ENCODE measurements at places on chromosomes 7 and 10.
A peak's percentile ranks its signal among the peaks of the same experiment; 100 is the strongest.

DNA sequence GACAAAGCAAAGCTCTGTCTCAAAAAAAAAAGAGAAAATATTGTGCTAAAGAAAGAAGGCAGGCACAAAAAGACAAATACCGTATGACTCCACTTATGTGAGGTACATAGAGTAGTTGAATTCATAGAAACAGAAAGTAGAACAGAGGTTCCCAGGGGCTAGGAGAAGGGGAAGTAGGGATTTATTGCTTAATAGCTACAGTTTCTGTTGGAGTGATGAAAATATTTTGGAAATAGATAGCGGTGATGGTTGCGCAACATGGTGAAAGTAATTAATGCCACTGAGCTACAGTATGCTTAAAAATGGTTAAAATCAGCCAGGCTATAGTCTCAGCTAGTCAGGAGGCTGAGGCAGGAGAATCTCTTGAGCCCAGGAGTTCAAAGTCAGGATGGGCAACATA lies 18.5 kb upstream of the NPFFR1 start:
- DNase-seq = no peak

DNA sequence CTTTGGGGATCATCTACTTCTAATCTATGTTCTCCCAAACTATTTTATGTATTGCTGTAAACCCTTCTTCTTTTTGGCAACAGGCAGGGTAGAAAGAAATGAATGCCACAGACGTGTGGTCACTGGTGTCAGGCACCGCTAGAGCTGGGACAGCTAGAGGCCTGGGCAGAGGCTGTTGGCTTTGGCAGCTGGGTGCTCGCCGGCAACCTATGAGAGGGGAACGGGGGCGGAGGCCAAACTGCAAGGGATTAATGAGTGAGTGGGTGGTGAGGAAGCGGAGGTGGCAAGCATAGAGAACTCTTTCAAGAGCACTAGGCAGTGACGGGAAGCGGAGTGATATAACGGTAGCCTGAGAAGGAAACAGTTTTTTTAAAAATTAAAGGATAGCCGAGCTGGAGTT lies 78.5 kb downstream of the CREB5 start:
- DNase-seq = no peak

GRCh38 chr10:79158402-79159097 lies 89.8 kb downstream of the ZMIZ1 start:
- DNase-seq = no peak

GRCh38 chr7:117283371-117283770 lies 39.5 kb downstream of the WNT2 start:
- peak; percentile 5 for DNase-seq

- DNase-seq = no peak
Measured at GRCh38 chr10:52082307-52082706, 231.8 kb upstream of the DKK1 start.

DNA sequence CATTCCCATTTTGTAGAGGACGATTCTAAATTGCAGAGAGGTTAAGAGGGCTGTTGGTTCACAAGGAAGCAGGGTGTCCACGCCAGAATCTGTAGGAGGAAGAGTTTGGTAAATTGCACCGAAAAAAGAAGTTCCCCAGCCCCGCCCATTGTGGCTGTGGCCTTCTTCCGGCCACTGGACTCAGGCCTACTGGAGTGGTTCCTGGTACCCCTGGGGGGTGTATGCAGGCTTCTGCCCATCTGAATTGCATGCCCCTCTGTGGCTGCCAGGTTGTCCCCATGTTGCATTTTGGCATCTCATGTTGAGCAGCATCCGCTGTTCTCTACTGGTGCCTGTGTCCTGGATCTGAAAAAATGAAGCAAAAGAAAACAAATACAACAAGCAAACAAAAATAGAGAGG lies 234.2 kb downstream of the WDR11 start:
- no peak for DNase-seq

GRCh38 chr7:51973071-51973470 lies 656.5 kb upstream of the COBL start:
- DNase-seq = no peak

GRCh38 chr7:138898255-138898654 lies 82.9 kb downstream of the KIAA1549 start:
- DNase-seq = no peak

DNA sequence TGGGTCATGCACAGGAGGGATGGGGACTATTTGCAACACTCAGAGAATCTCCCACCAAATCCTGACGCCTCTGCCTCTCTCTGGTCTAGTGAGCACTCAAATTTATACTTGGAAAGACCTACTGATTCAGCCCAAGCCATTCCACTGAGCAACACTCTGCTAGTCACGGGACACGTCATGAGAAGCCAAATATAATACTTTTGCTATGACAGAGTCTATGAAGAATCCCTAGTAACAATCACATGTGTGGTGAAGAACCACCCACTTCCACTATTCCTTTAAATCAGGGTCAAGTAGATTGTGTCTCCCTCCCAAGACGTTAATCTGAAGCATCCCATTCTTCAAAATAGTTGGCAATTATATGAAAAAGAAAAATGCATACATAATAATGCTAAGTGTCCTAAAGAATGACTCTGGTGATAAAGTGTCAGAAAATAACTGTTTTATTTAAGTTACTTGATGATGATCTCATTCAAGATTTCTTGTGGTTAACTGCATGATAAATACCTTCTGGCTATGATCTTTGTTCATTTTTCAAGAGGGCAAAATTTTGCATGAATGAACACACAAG lies 28.5 kb downstream of the CHCHD3 start:
- no peak for DNase-seq

DNA sequence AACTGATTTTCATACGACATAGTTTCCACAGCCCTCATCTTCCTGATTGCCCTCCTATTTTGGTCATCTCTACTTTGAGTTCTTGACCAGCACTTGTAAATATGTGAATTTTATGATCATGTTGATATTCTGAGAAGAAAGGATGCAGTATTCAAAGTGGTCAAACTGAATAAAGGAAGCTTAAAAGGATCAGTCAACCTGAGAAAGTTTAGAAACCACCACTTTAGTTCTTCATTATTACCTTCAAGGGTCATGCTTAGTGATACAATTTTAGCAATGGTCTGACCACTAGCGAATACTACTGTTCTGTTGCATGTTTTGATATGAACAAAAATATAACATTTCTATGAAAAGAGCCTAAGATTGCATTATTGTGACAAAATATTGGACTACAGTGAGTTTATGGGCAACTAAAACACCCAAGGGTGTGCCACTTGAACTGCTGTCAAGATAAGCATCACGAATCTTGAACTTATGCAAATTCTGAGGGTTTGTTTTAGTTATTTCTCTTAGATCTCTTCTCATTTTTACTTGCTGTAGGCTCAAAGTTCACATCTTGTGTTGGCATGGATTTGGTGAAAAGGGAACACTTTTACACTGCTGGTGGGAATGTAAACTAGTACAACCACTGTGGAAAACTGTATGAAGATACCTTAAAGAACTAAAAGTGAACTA lies 247.7 kb downstream of the IPMK start:
- no peak for DNase-seq

DNA sequence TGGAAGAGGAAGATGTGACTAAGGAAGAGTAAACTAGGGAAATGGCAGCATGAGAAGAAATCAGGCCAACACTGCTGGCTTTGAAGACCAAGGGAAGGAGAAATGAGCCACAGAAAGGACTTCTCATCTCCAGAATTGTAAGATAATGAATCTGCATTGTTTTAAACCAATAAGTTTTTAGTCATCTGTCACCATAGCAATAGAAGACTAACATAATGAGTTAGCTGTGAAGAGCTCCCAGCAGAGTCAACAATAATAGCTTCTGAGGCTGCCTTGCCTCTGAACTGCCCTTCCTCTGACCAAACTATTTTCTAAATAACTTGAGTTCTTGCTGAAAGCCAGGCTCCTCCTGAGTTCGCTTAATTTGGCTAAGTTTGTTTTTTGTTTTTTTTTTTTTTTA lies 103.6 kb downstream of the CACNA2D1 start:
- DNase-seq = no peak

DNA sequence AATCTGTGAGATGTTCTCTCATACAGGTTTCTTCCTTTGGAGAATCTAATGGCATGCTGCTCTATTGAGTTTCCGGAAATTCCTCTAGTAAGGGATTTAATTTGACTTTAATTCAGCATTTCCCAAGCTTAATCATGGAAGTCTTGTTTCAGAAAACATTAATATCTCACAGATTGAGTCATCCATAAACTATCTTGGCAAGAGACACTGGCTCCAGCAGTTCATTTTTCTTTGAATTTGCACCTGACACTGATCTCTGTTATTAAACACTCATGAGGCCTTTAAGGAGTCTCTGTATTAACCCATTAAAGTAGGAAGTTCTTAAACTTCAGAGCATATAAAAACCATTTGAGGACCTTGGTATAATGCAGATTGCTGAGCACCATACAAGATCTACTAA lies 3.6 kb upstream of the ITGB8 start:
- no peak for DNase-seq

- no peak for DNase-seq
Measured at GRCh38 chr10:54125098-54125747, 675.8 kb downstream of the PCDH15 start.

GRCh38 chr7:101559586-101559985 lies 69.5 kb downstream of the MYL10 start:
- no peak for DNase-seq

DNA sequence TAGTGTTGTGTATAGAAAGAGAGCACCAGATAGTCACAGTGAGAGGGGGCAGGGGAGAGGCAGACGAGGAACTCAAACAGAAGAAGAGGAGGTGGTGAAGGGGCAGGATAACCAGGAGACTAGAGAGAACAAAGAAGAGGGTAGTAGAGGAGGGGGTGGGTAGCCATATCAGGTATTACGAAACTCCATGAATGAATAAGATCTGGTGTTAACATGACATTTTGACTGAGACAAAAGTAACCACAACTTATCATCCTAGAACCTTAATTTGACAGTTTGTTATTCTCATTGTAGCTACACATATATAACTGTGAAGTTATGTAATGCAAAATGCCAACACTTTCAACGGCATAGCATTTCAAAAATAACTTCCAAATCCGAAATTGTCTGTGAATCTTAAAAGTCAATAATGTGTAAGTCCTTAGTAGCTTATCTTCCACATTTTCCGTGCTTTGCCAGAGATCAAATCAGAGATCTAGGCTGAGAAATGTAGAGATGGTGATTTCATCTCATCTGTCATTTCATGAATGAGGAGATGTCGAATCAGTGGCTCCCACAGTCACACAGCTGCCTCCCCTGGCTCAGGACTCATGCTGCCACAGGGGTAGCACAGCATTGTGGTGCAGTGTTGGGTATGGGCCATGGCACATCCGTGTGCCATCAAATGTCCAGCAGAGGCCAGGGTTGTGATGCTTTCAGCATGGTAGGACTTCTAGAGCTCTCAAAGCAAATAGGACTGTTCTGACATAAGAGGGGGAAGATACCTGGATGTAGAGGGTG lies 202.1 kb downstream of the HECW1 start:
- DNase-seq = no peak

GRCh38 chr10:18681366-18681765 lies 22.1 kb downstream of the ARL5B start:
- DNase-seq = no peak

Measured in ELF-1 (cell line).